ENCODE measurements at places on chromosomes 3 and 15. TPM values are rescaled to one million over a fixed set of nuclear protein-coding genes. Genes with fewer than 3 reads are reported as not detected.

Gene PTPRG
- 78.2 TPM for polyA plus RNA-seq

Gene CD96
- 1.9 TPM for polyA plus RNA-seq

Gene COMMD4
- polyA plus RNA-seq = 94.1 TPM

- DNase-seq = no peak
These were observed 4.7 kb downstream of the PLA2G4F start for GRCh38 chr15:42151736-42152135.

- no peak for DNase-seq
These were observed 13.3 kb downstream of the CAV3 start for GRCh38 chr3:8746780-8747345.

- DNase-seq = no peak
These were observed 603.0 kb upstream of the ROBO2 start for GRCh38 chr3:76436894-76437293.

- no peak for DNase-seq
These were observed 131.8 kb downstream of the RAB11A start for GRCh38 chr15:66001042-66001441.

Gene ANKUB1
- 0.33 TPM for polyA plus RNA-seq

DNA sequence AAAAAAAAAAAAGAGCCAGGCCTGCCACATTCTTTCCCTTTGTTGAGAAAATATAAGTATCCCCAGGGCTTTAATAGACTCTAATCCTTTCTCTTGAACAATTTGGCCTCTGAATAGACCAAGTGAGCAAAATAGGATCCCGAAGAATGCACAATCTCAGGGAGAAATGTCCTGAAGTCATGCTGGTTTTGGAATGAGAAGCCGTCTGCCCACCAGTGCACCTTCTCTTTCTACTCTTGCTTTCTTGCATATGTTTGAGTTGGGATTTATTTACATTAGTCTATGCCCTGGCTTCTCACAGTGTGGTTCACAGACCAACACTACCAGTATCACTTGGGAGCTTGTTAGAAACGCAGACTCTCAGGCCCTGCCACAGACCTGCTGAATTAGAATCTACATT lies 153.0 kb downstream of the ZNF621 start:
- DNase-seq = no peak

- no peak for DNase-seq
These were observed 1.2 kb downstream of the CSNK1G1 start for GRCh38 chr15:64354688-64355344.

DNA sequence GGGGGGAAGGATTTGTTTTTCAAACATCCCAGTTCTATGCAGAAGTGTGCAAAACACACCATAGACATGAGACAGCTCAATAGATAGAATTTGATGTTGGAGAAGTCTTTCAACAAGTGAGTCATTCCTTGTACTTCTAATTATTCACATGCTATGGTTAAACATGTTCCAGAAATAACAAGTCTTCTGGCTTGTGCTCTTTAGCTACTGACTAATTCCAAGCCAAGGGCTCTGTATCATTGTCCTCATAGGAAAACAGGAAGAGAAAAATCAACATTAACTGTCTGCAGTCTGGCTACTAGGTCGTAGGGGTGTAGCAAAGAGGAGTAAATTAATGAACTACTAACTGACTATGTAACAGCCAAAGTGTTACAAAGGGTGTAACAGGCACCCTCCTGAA lies 25.8 kb downstream of the LDHAL6B start:
- DNase-seq = no peak

GRCh38 chr3:101284757-101285156 lies 35.6 kb downstream of the IMPG2 start:
- no peak for DNase-seq

DNA sequence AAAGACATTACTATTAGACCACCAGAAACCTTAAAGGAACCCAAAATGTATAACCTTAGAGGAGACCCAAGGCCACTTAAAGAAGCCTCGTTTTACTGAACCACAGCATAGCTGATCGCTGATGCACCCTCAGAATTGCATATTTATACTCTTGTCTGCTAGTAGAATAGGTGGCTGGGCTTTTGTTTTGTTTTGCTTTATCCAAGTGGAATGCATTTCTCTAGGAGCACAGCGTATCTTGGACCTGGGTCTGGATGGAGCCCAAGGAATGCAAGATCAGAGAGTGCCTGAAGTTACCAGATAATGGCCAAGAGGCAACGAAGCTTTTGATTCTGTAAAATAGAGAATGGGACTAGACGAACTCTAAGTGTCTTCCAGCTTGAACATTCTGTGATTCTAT lies 129.2 kb upstream of the COL8A1 start:
- DNase-seq = no peak

Gene GOLGA6D
- polyA plus RNA-seq = 0.38 TPM

Gene CYP1A2
- 0.16 TPM for polyA plus RNA-seq

Gene PCOLCE2
- polyA plus RNA-seq = 5.1 TPM

GRCh38 chr3:172973799-172974198 lies 167.2 kb downstream of the SPATA16 start:
- no peak for DNase-seq

DNA sequence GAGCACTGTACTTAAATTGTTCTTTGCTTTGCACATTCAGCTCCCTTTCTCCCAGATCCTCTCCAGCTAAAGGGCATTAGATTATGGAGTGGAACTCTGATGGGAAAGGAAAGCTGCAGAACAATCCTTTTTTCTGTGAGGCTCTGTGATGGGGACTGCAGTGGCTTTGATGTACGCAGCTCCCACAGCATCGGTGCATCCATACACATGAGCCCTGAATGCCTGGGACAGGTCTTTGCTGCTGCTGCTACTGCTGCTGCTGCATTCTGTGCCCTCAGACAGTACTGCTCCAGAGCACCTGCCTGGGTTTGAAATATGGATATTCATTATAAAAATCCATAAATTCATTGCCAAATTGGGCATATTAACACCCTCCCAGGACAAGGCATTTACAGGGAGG lies 164.4 kb downstream of the WDR76 start:
- DNase-seq = no peak

DNA sequence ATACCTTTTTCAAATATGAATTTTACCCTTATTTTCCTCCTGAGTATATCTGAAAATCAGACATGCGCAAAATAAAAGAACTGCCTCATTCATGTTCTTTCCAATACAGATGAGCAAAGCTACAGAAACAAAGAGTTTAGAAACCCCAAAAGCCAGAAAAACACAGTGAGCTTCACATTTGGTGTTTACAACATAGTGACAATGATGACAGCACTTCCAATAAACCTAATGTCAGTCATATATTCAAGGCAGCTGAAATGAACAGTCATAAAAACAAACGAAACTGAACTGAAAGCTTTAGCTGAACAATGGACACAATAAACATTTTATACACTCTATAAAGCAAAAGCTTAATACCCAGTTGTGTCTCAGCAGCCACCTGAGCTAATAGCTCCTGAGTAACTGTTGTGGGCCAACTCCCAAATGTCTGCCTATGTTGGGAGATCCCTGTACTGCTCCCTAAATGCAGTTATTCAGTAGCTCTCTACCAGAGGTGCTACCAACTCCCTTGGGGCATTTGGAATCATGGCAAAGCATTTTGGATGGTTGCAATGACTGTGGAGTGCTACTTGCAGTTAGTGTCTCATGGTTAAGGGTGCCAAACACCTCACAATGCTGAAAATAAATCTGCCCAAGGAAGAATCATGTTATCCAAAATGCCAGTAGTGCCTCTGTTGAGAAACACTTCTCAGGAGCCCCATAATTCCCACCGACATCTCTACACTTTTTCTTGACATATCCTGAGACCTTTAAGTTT lies 131.5 kb downstream of the TGFBR2 start:
- no peak for DNase-seq

Gene ITIH3
- polyA plus RNA-seq = 5.7 TPM

Gene PLS1
- 25.8 TPM for polyA plus RNA-seq

GRCh38 chr15:85757073-85757938 lies 37.4 kb downstream of the KLHL25 start:
- DNase-seq = no peak

- DNase-seq = no peak
These were observed 178.2 kb upstream of the CGNL1 start for GRCh38 chr15:57198131-57198530.

Gene CASR
- 30.7 TPM for polyA plus RNA-seq

DNA sequence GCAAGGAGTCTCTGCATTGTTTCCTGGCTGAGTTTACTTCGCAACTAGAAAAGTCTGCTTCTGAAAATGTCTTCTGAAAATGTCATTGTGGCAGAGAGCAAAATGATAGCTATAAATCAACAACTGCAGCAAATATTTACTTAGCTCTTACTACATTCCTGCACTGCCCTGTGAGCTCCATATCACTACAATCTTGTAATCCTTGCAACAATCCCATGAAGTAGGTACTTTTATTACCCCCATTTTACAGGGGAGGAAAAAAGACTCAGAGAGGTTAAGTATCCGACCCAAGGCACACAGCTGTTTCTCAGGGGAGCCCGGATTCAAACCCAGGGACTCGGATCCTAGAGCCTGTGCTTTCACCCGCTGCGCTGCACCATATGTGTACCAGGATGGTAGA lies 34.2 kb upstream of the SPTBN5 start:
- DNase-seq = no peak

DNA sequence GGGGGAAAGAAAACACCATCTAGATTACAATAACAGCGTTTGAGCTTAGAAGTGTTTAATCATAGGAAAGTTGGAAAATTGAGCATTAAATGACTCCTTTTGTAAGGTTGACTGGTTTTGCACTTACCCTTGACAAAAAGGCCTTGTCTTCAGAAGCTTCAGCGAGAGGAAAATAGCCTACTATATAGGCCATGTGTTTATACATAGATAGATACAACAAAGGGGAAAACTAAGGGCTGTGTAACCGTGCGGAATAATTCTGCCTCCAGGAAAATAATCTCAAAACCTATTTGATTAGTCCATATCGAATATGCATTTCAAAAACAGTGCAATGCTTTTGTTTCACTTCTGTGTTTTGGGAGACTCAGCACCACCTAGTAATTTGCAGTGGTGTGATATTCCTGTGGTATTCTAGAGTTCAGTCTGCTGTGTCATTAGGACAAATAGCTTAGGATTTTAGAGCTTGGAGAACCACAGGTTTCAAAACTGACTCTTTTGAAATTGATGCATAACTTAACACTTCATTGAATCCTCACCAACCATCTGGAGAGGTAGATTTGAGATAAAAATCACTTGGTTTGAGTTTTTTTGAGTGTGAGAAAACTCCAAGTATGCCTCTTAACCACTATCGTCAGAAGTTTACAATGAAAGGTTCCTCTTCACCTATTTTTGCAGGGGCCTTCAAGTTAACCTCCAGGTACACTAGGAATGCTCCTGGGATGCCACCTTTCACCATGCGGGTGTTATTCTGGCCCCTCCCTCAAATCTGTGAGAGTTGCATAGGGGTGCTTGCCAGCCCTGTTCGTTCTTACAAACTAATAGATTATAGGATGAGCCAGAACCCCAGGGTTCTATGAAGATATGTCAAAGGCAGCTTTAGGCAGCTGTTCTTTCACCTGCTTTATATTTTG lies 1.9 kb downstream of the ARHGAP31 start:
- no peak for DNase-seq

Gene PLSCR4
- polyA plus RNA-seq = 18.4 TPM

Gene IMPG2
- polyA plus RNA-seq = 0.37 TPM

DNA sequence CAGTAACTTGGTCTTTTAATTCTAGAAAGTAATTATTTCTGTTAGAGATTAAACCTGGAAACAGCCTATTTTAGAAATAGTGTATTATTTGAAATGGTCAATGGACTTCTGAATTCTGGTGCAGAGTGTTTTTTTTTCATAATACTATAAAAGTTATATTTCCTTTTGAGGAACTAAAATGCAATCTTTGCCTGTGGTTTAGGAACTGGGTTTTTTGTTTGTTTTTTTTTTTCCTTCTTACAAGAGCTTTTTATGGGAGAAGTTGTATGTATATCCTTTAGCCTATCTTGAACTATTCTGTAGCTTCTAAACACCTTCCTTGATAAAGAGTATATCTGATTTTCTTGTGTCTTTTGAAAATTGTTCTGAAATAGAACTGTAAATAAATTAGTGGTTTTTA lies 88.3 kb downstream of the ARIH1 start:
- no peak for DNase-seq

Gene P2RY1
- polyA plus RNA-seq = 2.2 TPM

Gene PPP1R14D
- 0.50 TPM for polyA plus RNA-seq

Gene CLEC3B
- 44.4 TPM for polyA plus RNA-seq

Gene MYH15
- polyA plus RNA-seq = 0.53 TPM

GRCh38 chr3:74561881-74562280 lies 52.6 kb downstream of the CNTN3 start:
- no peak for DNase-seq

Gene GPR62
- 0.77 TPM for polyA plus RNA-seq

Gene TP63
- 2.0 TPM for polyA plus RNA-seq

DNA sequence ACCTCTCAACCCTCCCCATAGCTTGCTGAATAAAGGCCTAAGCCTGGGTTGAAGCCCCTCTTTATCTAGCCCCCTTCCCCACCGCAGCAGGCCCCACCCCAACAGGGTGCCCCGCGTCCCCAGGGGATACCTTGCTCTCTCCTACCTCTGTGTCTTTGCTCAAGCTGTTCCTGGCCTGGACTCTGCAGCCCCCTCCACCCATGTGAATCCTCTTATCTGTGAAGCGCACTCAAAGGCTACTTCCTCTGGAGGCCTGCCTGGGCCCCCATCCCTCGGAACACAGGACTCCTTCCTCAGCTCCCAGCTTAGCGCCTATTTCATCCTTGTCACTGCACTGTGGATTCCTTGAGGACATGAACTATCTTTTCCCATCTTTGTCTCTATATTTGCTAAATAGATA lies 61.4 kb upstream of the HERC1 start:
- no peak for DNase-seq

GRCh38 chr15:80160570-80161156 lies 7.9 kb downstream of the FAH start:
- peak; percentile 16 for DNase-seq

Gene FAM107A
- polyA plus RNA-seq = 4.4 TPM

- no peak for DNase-seq
These were observed 10.1 kb downstream of the MCM2 start for GRCh38 chr3:127608362-127608718.

DNA sequence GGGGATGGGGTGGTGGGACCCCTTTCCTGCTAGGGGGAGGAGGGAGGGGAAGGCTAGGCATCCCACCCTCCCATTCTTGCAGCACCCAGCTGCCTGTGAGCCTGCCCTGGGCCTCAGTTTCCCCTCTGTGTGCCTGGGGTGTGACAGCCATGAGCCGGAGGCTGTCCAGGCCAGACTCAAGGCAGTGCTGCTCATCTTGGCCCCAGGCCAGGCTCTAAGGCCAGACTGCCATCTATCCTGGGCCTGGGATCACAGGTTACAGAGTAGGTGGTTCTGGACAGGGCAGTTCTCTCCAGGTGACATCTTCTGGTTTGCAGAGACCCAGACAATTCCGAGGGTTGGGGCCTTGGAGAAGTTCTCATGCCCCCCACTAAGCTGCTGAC lies 3.3 kb upstream of the VILL start:
- no peak for DNase-seq

DNA sequence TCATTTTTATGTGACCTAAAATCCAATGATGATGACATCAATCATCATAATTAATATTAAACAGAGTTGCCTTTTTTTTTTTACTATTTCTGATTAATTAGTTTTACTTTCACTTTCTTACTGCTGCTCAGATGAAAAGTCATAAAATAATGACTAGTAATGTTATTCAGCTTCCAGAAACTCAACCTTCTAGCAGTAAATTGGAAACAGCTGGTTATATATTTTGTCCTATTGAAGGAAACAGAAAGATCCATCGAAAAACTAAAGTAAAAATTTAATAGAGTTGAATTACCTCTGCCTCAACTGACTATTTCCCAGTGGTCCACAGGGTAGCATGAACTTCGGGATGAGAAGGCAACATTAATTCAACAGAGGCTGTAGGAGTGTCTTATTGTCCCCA lies 107.1 kb upstream of the PTX3 start:
- no peak for DNase-seq
